Fibroblast of gingiva (primary cell): ENCODE measurements at places on chromosomes 11 and 22.

DNA sequence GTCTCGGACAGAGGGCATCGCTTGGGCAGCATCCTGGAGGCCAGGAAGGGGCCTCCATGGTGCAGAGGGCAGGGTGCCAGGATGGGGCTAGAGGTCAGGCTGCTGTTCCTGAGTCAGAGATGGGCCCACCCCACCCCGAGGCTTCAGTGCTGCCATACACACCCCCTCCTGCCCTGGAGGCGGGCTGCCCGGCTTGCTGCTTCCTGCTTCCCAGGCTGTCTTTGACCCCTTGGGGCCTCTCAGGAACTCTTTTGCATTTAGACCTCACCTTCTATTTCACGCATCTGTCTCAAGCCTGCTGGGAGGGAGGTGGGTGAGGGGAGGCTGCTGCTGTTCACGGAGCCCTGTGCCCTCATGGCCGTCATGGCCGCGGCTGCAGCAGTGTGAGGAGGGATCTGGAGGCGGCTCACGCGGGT, 6.6 kb upstream of the GRAMD4 start:
- no peak for DNase-seq

DNA sequence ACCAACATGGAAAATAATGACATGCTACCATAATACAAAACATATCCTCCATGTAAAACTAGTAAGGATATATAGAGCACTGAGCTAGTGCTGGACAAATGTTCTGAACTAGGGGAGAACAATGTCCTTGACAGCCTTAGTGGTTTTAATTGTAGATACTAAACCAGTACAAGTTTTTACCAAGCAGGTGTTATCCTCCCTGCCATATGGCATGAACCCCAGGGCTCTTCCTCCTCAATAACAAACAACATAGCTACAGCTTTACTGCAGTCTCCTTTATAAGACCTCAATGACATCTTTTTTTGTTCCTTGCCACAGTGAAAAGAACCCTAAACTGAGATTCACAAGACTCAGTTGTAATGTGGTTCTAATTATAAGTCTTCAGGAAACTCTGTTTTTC, 70.2 kb upstream of the GDPD4 start:
- no peak for DNase-seq

- DNase-seq = no peak
These were observed 1.5 kb downstream of the MAPK8IP1 start for GRCh38 chr11:45886816-45887520.

- DNase-seq = no peak
These were observed 71.0 kb downstream of the TRIM29 start for GRCh38 chr11:120066738-120067437.

GRCh38 chr22:32080904-32081303, 37.8 kb downstream of the SLC5A1 start:
- DNase-seq = peak; percentile 36

DNA sequence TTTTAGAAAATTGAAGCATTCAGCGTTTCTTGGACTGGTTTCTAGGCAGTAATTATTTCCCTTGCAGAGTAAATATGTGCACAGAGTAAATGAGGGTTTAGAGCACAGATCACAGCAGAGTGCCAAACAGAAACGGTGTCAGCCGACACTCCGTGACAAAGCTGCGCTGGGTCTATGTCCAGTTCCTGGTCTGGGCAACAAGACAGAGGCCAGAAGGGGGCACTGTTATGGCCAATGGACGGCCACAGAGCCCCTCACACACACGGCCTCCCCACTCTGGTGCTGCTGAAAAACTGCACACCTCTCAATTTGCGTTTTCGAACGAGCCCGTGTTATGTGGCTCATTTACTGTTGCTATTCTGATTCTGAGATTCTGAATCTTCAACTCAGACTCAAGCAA, 180.7 kb downstream of the MPPED1 start:
- no peak for DNase-seq

GRCh38 chr11:114168691-114169090, 109.2 kb downstream of the ZBTB16 start:
- DNase-seq = no peak

- no peak for DNase-seq
These were observed at the start of gene PLAAT2 for GRCh38 chr11:63563201-63564055. PLAAT2 (minus strand) TSS chr11:63563379; CDS start chr11:63563324, 55 bp downstream.

GRCh38 chr22:36433318-36434231, 45.8 kb upstream of the MYH9 start:
- DNase-seq = no peak

- no peak for DNase-seq
These were observed 3.0 kb downstream of the INSC start for GRCh38 chr11:15117751-15118150.

GRCh38 chr11:105838668-105839384, 183.2 kb downstream of the MSANTD4 start:
- peak; percentile 2 for DNase-seq

DNA sequence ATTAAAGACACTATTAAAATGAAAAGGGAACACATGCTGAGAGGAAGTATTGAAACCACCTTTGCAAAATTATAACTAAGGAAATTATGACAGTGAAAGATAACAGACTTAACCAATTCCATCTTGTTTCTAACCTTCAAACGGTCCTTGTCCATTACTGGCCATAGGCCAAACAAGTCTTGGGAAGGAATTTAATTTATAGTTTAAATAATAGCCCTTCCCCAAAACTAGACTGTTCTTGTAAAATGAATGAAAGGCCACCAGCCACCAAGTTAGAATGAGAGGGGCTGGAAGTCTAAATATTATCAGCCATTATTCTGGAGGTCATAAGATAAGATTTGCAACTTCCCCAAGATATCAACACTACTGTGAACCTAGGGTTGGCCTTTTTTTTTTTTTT, 1.8 kb upstream of the TALDO1 start:
- DNase-seq = no peak

- no peak for DNase-seq
These were observed 439.7 kb downstream of the BUD13 start for GRCh38 chr11:116333001-116333535.

GRCh38 chr22:37765498-37765897, 42.2 kb upstream of the GCAT start:
- DNase-seq = no peak

DNA sequence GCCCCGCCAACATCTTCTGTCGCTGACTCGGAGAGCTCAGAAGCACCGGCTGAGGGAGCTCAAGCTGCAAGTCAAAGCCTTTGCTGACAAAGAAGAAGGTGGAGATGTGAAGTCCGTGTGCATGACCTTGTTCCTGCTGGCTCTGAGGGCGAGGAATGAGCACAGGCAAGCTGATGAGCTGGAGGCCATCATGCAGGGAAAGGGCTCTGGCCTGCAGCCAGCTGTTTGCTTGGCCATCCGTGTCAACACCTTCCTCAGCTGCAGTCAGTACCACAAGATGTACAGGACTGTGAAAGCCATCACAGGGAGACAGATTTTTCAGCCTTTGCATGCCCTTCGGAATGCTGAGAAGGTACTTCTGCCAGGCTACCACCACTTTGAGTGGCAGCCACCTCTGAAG, 6.7 kb downstream of the RAG1 start:
- no peak for DNase-seq

GRCh38 chr11:128400382-128401203, 186.8 kb downstream of the ETS1 start:
- peak; percentile 72 for DNase-seq

DNA sequence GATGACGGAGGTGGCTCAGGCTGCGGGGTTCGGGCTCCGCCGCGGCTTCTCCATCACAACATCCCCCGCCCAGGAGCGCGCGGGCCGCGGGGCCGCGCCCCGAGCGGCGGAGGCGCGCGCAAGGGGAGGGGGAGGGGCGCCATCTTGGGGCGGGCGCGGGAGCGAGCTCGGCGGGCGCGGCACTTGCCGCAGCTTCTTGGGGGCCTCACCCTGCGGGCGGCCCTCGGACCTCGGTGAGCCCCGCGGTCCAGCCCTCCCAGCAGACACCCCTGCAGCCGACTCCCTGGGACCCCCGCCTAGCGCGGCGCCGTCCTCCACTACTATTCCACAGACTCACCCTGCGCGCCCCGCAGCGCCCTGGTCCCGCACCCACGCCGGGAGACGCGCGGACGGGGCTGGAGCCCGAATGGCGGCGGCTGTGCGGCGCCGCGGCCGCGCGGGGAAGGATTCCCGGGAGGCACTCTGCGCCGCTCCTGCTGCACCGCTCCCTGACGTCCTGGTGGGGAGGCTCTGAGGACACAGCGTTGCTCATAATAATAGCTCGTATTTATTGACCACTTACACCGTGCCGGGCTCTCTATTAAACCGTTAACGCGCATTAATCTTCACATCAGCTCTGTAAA, at the start of gene APBB1:
Gene APBB1, minus strand, starts transcription at position 86 of the 623 bp plus-strand sequence. CDS start 7,747 bp downstream, outside the sequence.
- peak; percentile 46 for DNase-seq

DNA sequence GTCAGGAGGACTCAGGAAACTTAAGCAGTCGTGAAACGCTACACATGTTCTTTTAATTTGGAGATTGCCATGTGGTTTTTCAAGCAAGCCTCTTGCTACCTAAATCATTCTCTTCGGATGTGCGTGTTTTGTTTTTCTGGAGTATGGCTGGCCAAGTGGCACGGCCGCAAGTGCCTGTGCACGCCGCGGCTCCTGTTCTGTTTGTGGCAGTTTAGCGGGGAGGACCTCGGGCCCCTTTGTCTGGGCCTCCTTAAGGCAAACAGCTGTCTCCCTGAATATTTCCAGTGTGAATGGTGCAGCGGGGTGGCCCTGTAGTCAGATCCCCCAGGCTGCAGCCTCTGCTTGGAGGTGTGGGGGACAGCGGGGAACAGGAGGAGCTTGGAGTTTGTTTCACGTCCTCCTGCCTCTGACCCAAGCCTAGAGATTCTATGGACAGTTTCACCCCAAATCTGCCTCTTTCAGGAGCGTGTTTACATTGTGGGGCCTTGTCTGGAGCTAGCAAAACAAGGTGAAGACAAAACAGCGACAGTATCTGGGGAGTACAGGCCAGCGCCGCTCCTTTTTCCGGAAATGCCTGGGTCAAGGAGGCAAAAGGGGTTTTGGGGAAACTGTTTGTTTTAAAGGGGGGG, 1.3 kb downstream of the LRP5 start:
- DNase-seq = peak; percentile 56

- no peak for DNase-seq
These were observed 589.6 kb downstream of the TBC1D22A start for GRCh38 chr22:47351836-47352579.

DNA sequence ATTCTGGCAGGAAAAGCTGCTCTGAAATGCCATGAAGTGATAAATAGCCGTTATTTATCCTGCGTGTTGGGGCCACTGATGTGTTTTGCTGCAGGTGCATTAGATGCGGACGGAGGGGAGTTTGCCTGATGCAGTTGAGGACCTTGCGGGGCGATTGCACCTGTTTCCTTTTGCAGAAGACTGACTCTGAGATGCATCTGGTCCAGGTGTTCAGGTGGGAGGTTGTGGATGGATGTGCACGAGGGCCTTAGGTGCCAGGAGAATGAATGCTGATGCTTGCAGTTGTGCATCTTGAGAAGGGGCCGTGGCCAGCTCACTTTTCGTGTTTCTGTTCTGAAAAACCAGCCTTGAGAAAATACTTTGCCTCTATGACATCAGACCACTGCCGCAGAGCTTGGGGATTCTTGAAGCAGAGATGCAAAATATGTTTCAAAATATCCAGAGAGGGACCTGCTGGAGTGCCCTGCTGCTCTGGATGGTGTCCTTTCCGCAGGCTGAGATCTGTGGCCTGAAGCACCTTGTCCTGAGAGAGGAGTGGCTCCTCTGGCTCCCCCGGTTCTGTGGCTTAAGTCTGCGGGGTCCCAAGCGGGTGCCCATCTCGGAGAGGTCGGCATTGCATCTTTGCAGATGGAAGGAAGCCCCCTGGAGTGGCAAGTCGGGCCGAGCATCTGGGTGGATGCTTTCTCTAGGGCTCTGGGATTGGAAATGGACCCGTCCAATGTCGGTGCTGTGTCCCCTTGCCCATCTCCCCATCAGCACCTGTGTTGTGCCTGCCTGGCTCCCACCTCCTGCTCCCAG, 1031.1 kb downstream of the TBC1D22A start:
- no peak for DNase-seq

DNA sequence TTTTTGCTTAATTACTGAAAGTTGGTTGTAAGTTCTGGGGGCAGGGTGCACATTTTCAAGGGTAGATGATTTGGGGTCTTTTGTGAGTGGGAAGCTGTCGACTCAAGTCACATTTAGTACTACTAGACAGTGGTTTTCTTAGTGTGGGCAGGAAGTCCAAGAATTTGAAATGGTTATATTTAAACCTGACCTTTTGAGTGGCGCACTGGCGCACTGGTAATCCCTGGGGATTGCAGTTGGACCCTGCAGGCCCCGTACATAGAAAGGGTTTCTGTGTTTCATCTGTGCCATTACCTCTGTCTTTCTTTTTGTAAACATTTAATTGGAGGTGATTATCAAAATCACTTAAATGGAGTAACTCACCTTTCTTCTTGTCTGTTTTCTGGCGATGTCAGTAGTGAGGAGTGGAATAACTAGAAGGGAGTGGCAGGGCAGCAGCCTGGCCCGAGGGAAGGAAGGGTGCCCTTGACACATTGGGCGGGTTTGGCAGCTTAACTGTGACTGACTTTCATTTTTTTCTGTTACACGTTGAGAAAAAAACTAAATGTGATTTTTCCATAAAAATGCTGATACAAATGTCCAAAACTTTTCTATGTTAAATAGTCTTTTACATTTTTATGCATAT, 101.8 kb upstream of the GAL start:
- no peak for DNase-seq

- no peak for DNase-seq
These were observed 1.6 kb downstream of the RTCB start for GRCh38 chr22:32410459-32410858.

- DNase-seq = no peak
These were observed 12.4 kb downstream of the LDHAL6A start for GRCh38 chr11:18468059-18468458.

DNA sequence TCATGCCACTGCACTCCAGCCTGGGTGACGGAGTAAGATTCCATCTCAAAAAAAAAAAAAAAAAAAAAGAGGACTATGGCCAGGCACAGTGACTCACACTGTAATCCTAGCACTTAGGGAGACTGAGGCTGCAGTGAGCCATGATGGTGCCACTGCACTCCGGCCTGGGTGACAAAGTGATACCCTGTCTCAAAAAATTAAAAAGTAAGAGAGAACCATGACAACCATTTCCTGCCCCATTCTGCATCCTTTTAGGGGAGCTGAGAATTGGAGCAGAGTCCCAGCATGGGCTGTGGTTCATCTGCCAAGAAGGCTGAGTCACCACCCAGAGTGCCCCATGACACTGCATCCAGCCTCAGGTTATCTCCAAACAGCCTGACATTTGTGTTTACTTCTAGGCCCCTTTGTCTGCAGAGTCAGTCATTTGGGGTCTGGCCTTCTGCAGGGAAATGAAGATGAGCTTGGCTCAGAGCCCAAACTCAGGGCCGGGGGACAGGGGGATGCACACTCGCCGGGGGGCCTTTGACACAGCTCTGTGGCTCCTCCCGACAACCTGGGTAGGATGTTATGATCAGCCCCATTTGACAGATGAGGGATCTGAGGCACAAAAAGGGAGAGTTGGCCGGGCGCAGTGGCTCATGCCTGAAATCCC, 4.7 kb downstream of the CSDC2 start:
- DNase-seq = peak; percentile 60

GRCh38 chr11:110710628-110711381, 1.4 kb downstream of the ARHGAP20 start:
- peak; percentile 15 for DNase-seq

- DNase-seq = no peak
These were observed 27.3 kb upstream of the MUC5AC start for GRCh38 chr11:1130276-1131032.
